Inflammatory macrophage treated with lipopolysaccharide for 4 hours (primary cell): ENCODE measurements at places on chromosomes 3 and 15.

DNA sequence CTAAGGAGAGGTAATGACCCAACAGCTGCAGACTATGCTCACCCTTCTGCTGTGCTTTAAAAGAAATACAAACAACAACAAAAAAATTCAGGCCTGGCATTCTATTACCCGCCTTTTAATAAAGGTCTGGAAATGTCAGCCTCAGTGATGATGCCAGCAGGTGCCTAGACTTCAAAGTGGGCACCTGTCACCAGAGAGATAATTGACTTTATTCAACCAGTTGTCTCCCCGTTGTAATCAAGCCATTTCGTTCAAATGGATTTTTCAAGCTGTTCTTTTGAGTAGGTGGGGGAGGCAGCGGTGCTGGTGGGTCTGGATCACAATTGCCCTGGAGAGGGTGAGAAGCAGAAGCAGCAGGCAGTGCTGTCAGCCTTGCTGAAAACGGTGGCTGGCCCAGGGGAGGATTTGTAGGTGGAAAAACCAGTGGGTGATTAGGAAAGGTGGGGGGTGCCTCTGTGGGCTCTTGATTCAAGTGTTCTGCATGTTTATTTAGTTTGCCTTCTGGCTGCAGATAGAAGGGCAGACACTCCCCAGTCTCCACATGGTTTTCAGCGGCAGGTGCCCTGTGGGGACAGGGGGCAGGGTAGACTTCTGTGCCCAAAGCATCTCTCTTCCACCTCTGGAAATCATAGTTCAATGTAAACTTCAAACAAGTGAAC lies 300.2 kb upstream of the SLCO3A1 start:
- DNase-seq: no peak

DNA sequence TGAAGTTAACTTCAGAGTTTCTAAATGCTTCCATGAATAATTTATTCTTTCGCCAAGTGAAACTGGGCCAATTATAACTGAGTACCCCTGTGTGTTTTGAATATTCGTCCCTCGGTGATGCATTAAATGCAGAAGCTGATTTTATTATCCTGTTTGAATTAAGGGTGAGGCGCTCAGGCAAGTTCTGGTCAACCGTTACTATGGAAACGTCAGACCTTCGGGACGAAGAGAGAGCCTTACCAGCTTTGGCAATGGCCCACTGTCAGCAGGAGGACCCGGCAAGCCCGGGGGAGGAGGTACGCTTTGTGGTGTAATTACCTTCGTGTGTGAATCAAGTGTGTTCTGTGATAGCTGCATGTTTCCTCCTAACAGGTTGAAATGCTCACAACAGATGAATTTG lies 239.8 kb downstream of the ITPR1 start:
- DNase-seq: no peak

GRCh38 chr3:159169828-159170227 lies 368.0 kb downstream of the MFSD1 start:
- no peak for DNase-seq

- DNase-seq: no peak
Observed at GRCh38 chr3:153079386-153079785, 82.6 kb upstream of the RAP2B start.

DNA sequence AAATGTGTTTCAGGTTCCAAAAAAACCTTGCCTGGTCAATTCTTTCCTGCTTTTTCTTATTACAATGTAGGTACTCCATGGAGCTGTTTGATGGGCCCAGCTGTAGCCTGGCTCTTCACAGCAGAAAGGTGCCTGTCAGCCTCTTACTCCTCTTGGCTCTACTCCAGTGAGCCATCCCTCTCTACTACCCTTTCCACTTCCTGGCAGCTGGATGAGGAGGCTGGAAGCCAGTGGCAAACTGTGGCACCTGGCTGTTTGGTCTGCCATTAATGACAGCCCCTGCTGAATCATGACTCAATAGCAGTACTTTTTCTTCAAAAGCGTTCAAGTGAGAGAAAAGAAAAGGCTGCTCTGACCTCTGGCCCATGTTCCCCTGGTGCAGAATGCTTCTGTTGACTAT lies 618.1 kb downstream of the PYDC2 start:
- DNase-seq: no peak

- no peak for DNase-seq
Observed at GRCh38 chr15:77276096-77276495, 143.8 kb downstream of the PEAK1 start.

- DNase-seq: peak; percentile 69
Observed at GRCh38 chr3:141454906-141455602, 31.8 kb upstream of the RASA2 start.

GRCh38 chr15:34699968-34700640 lies 54.7 kb downstream of the GJD2 start:
- no peak for DNase-seq

DNA sequence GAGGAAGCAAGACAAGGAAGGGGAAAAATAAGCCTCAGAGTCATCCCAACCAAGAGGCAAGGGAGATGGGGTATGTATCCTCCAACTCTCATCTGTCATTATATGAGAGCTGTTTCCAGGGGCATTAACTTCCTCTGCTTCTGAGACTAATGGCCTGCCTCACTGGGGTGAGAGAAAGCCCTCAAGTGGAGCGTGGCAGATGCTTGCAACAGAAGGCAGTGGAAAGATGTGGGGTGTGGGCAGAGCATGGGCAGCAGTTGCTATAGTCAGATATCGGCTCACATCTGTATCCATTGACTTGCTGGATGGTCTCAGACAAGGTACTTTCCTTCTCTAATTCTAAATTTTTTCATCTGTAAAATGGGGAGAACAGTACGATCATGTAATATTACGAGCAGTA lies 81.7 kb upstream of the PLCL2 start:
- DNase-seq: no peak

DNA sequence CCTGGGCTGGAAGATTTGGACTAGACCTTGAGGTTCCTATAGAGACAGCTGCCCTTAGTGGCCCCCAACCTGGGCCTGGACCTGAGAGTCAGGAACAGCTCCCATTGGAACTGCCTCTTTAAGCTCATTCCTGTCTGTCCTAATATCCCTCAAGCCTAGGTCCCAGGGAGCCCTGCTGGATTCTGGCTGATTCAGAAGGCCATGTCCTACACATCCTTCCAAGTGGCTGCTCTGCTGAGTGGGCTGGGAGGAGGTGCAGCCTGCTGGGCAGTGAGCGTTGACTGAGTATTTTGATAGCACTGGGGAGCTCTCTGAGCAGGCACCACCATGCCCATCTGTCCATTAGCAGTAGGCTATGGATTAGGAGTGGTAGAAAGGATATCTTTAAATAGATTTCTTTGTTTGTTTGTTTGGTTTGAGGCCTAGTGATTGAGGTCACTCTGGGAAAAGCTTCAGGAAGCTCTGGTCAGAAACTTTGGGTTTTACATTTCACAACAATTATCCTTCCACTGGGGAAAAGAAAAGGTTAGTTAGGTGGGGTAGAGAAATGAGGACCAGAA lies 54.6 kb upstream of the ATOSA start:
- DNase-seq: no peak

GRCh38 chr3:149571381-149571780 lies 86.4 kb downstream of the WWTR1 start:
- DNase-seq: no peak

GRCh38 chr3:46135475-46135874 lies 72.6 kb downstream of the CCR1 start:
- peak; percentile 75 for DNase-seq

GRCh38 chr15:53843166-53843565 lies 83.7 kb upstream of the WDR72 start:
- DNase-seq: no peak

- DNase-seq: no peak
Observed at GRCh38 chr3:58629629-58630028, 36.9 kb downstream of the FAM3D start.

GRCh38 chr3:79881431-79881830 lies 113.6 kb upstream of the ROBO1 start:
- no peak for DNase-seq

- no peak for DNase-seq
Observed at GRCh38 chr15:100043068-100043641, 298.6 kb downstream of the ADAMTS17 start.

DNA sequence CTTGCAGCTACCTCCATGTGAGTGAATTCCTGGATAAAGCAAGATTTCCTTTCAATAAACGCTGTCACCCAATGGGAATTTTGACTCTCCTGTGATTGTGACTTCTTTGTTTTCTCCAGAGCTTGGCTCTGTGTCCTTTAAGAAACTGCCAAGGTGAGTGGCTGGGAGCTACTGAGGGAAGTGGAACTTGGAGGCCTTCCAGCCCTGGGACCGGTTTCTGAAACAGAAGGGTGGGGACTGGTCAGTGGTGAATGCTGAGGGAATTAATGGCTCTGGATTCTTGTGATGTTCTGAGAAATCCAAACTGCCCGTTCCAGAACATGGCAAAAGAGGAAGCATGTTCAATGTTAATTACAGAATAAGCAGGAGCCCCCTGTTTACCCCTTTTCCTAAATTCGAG lies 41.1 kb upstream of the MYZAP start:
- DNase-seq: no peak

GRCh38 chr3:33377489-33377888 lies 62.7 kb downstream of the UBP1 start:
- DNase-seq: no peak

- DNase-seq: peak; percentile 7
Observed at GRCh38 chr15:58839485-58839884, 68.4 kb downstream of the MINDY2 start.

- DNase-seq: no peak
Observed at GRCh38 chr3:18035641-18036449, 293.4 kb upstream of the TBC1D5 start.

DNA sequence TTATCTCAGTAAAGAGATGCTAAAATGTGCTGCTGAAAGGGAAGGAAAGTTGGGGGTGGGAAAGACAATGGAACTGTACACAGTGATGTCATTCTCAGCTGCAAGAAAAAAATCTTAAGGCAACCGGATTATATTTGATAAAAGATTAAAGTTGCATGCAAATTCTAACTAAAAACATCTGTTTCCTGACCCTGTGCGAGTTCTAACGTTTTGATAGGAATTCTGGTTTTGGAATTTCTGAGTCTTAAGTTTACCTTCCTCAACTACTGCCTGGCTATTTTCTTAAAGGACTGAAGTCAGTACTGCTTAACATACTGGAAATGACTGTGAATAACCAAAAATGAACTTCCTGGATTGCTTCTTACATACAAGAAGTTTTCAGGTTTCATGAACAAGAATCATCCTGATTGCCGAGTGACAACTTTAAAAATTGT lies 115.5 kb downstream of the SLC25A26 start:
- DNase-seq: no peak

DNA sequence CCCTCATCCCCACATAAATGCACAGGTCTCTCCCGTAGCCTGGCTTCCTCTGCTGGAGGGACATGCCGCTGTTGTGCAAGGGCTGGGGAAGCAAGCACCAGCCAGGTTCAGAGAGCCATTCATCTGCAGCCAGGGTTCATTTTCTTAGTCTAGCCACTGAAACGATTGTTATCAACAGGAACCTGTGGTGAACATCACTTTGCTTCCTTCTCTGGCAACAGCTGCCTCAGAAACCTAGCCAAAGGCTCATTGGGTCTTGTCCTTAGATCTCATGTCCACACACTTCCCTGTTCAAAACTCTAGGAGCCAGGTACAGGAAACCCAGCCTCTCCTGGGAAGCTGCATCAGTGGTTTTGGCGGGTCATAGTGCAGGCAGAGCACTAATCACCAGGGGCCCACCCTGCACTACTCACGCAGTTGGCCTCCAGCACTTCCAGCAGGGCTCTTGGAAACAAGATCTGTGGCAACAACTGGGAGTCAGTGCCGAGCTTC lies 47.0 kb downstream of the OXNAD1 start:
- no peak for DNase-seq

- DNase-seq: no peak
Observed at GRCh38 chr3:50604110-50604621, 7.4 kb downstream of the CISH start.

DNA sequence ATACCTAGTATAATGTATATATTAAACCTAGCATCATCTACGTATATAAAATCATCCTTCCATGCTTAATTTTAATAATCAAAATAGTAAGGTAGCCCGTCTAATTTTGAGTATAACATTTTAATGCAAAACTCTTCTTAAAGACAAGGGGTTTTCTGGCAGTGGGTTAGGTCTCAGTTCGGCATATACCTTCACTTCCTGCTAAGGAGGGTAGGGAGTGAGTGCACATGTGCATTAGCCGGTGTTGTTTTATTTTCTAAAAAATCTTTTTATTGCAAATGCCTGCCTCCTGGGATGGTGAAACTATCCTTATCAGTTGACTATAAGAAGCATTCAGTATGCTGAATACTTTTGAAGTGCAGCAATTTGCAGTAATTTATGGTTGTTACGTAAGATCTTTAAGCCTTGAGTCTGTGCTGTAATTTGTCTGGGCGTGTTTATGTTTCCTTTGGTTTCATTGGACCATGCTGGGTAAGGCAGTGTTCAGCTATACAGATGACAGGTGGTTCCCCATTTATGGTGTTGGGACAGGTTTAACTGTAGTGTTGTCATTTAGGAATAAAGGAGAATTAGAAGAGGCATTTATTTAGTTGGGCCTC lies 11.7 kb downstream of the ARHGEF26 start:
- DNase-seq: peak; percentile 11

DNA sequence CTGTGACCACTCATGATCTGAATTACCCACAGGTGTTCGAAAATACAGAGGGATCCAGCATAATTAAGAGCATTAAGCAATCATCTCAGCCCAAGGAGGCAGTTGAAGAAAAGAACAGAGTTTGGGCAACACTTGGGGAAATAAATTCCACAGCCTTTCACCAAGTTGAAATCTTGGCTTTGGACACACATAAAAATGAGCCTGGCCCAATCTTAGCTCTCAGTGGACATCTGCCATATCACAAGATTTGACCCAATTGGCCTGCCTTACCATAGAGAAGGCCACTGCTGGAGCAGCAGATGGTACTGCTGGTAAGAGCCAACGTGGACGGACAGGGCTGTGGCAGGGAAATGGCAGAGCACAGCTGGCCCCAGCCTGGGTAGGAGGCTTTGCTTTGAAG lies 13.0 kb downstream of the FOXP1 start:
- DNase-seq: no peak

DNA sequence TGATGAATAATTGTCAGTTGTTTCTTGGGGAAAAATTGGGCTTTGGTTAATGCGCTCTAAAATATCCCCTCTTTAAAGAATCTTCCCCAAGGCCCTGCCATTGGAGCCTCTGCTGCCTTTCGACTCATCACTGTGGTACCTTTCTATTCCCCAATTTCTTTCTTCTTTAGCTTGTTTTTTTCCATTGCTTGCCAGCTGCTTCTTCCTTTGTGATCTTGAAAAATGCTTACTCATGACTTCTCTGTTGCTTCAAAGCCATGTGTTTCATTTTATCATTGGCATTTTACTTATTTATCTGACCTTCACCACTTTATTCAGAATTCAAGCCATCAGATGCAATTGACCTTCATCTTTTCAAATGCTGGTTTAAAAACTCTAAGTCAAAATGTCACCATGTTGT lies 84.4 kb downstream of the SV2B start:
- DNase-seq: no peak

GRCh38 chr3:148883163-148883562 lies 18.1 kb downstream of the CPA3 start:
- DNase-seq: no peak

GRCh38 chr15:87021751-87022150 lies 942.1 kb downstream of the AGBL1 start:
- DNase-seq: no peak

DNA sequence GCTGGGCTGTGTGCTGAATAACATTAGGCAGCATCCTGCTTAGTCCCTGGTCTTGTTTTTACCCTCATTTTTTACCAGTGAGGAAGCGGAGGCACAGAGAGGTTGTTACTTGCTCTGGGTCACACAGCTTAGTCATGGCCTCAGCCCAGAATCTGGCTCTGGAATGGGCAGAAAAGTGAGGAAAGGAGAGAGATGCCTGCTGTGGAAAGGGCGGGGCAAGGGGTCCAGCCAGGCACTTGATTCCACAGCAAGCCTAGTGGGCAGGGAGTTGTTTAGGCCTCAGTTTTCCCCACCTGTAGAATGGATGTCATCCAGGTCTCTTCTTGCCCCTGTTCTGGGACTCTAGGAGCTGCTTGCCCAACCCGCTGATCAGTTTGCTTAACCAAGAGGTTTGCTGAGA lies 35.9 kb downstream of the SLC6A6 start:
- DNase-seq: no peak
